Stimulated activated CD4-positive, alpha-beta T cell treated with anti-CD3 and anti-CD28 coated beads, Interleukin-4, amount 100 ng/mL, for 1 hour (primary cell): ENCODE measurements at places on chromosomes 4 and X.

GRCh38 chr4:56050625-56051024, 101.9 kb downstream of the CEP135 start:
- DNase-seq: no peak

- no peak for DNase-seq
Measured at GRCh38 chr4:11735651-11736050, 307.0 kb upstream of the HS3ST1 start.

DNA sequence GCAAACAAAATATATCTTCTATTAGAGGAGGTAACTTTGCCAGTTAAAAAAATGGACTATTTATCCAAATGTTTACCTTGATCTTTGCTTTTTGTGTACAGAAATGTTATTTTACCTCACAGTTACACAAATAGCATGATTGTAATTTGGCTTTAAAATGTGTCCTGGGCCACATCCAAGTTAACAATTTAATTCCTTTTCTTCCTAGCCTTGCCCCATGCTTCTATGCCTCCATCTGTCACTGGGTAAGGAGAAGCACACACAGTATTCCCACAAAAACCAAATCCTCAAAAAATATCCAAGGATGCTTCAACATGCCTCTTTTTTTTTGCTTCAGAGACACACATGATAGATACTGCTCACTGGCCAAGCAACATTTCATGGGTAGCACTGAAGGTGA, 30.9 kb downstream of the GRXCR1 start:
- DNase-seq: no peak

- DNase-seq: no peak
Measured at GRCh38 chr4:47837908-47838294, at the start of gene CORIN. Gene CORIN, minus strand, starts transcription at chr4:47838067. Its CDS starts 118 bp downstream, at chr4:47837949.

- DNase-seq: no peak
Measured at GRCh38 chrX:150719621-150720020, 26.4 kb downstream of the MTMR1 start.

- no peak for DNase-seq
Measured at GRCh38 chrX:151982222-151982621, 7.7 kb upstream of the GABRE start.

DNA sequence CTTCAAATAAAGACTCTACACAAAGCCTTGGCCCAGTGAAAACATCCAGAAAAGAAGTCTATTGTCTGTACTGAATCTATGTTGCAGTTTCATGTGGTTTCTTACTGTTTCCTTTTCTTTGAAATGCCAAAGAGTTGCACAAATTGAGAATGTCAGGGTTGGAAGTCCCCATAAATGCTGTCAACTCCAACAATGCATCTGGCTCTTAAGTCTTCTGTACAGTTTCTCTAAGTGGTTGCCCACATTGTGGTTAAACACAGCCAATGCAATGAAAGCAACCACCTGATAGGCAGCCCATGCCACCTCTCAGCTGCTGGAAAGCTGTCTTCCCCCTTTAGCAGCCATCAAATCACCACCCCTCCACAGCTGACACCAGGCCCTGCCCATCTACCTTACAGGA, 67.2 kb upstream of the C1GALT1C1 start:
- DNase-seq: peak; percentile 9

DNA sequence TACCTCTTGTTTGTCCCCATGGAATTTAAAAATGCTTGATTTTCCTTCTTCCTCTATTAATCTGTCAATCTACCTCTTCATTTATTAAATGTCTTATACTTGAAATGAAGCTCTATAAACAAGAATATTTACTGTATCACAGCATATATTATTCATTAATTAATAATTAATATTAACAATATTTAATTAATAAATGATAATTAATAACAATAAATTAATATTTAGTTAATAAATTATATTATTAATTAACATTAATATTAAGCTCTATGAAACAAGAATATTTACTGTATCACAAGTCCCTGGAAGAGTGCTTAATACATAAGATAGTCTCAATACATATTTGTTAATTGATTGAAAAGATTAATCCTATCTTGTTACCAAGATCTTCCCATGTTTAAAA, 306.6 kb downstream of the STPG2 start:
- no peak for DNase-seq

DNA sequence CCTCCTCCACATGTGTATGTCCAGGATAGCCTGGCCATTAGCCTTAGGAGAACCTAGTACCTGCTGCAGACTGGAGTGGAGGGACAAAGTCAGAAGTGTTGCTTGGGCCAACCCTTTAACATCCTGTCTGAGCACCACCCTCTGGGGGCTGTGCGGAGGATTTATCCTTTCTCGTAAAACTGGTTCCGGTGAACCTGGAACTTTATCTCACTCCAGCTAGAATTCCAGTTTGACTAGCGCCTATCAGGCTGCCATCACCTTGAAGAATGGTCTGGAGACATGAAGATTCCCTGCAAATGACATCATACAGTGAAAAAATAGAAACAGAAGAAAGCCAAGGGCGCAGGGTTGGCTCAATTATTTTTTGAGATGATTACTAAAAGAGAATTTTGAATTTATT, 4.0 kb downstream of the TCEAL8 start:
- DNase-seq: no peak

DNA sequence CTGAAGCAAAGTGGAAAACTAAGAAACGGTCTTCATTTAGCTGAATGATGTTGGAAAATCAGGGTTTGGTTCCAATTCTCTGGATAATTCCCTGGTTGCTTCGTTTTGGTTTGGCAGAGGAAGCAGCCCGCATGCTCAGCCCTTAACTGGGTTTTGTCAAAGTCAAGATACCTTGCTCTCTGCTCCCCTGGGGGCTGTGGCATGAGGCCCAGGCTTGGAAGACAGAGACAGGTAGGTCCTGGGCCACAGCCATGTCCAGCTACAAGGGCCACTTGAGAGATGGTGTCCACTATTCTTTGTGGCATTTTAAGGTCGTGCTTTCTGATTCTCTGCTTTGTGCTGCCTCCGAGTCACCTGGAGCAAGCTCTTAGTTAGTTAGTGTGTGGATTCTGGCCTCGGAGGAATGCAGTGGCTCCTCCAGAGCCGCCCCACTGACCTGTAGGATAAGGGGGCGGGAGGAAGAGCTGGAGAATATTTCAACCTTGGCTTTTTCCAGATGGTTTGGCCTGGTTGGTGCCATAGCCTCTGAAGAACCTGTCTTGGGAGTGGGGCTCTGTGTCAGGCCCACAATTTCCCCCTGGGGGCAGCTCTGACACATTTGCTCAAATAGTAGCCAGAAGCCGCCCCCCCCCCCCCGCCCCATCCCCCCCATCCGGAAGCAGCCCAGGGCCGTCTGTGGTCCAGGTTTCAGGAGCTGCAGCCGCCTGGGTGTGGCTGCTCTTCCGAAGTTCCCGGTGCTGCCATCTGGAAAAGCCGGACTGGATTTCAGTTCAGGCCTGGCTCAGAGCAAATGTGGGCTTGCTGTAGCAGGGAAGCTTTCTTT, 147.1 kb downstream of the NHS start:
- DNase-seq: no peak

GRCh38 chr4:141356321-141356962, 135.7 kb downstream of the ZNF330 start:
- DNase-seq: no peak

- no peak for DNase-seq
Measured at GRCh38 chr4:85571008-85571407, 96.1 kb downstream of the ARHGAP24 start.

DNA sequence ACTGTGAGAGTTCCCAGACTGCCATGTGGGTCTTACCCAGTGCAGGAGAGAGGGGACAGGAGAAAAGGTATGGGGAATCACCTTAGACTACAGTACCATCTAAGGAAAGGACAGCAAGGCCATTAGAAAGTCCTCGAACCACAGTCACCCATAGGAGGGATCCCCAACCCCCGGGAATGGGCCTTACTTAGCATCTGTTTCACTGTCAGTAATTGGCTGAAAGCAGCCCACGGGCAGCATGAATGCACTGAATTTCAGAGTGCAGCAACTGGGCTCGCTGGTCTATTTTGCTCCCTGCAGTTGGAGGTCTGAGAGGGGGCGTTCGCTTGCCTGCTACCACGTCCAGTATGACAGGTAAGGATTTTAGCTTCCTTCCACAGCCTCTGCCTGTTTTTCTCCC, 50.4 kb upstream of the KLHL8 start:
- DNase-seq: no peak

GRCh38 chr4:2300431-2301224, 38.7 kb upstream of the MXD4 start:
- DNase-seq: no peak

DNA sequence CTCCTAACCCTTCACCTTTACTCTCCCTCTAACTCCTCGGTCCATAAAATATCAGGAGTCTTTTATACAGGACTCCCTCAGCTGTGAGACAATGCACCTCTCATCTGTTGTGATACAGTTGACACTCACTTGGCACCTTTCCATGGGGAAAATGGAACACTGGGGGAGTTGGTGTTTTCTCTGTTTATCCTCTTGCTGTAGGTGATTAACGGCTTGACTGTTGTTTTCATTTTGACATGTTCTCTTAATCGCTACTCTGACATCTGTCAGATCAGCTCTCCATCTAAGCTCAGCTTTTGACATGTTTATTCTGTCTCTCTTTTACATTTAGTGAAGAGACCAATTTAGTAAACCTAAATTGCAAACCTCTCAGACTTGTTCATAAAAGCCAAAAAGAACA, 604.8 kb downstream of the TRAM1L1 start:
- DNase-seq: no peak

DNA sequence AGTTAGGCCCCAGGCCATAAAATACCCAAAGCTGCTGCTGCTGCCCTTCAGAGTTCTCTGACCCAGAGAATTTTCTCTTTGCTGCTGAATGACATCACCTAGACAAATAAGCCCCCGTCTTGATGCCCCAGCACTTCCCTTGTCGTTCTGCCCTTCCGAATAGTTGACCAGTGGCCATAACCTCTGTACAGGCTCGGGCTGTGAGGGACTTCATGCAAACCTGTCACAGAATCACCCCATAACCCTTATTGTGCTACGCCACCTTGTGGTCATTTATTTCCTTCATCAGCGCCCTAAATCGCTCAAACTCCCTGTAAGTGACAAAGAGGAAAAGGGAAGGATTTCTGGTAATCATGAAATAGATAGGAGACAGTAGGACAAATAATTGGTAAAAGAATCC, 18.8 kb downstream of the SPACA5 start:
- DNase-seq: peak; percentile 7

DNA sequence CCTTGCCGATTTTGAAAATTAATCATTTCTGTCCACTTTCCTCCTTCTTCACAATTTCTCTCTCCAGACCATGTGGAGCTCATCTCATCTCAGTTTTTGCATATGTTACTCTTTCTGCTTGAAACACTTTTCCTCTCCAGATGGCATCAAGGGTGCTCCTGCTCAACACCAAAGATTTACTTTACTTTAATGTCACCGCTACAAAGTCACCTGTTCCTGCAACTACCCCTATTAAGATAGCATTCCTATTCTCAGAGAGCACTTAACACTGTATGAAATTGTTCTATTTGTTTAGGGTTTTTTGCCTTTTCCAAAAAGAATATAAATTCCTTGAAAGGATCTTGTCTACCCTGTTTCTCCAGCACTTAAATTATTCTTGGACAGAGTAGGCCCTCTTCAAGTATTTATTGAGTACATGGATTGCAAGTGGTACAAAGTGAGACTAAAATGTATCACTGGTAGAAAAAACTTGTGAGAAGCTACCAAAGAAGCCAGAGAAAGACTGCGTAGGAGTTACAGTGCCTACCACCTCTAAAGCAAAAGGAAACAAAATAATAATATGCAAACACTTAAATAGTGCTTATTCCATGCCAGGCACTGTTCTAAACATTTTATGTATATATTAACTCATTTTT, 1.1 kb upstream of the EXOSC9 start:
- DNase-seq: no peak

DNA sequence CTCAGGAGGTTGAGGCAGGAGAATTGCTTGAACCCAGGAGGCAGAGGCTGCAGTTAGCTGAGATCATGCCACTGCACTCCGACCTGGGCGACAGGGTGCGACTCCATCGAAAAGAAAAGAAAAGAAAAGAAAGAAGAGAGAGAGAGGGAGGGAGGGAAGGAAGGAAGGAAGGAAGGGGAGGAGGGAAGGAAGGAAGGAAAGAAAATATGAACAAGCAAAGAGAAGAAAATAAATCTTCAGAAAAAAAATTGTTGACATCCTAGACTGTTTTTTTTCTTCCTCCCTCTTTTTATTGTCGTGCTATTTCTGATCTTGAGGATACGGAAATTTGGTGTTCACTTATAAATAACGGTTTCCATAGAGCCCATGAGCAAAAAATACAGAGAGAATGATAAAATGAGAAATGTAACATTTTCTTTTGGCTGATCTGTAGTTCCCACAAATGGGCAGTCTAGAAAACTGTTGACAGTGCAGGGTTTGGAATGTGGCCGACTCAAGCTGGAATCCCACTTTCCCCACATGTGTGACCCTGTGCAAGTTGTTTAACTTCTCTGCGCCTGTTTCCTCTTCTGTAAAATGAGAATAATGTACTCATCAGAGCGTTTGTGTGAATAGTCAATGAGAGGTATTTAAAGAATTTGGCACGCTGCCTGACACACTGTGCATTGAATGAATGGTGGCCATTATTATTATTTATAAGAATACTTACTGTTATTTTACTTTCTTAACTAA, 19.4 kb downstream of the SORBS2 start:
- no peak for DNase-seq

DNA sequence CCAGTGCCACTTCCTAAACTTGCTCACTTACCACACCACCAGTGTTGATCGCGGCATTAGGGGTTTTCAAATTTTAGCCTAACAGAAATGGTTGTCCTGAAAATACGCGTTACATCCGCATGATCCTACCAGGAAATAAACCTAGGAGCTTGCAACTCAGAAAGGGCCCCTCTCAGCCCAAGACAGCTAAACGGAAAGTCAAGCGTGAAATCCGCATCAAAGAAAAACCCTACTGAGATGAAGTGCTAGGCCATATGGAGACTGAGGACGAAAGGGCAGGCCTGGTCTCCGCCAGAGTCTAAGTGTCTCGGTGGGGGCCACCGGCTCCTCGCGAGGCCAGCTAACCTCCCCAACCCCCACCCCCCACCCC, 626 bp downstream of the YTHDC1 start:
- no peak for DNase-seq

DNA sequence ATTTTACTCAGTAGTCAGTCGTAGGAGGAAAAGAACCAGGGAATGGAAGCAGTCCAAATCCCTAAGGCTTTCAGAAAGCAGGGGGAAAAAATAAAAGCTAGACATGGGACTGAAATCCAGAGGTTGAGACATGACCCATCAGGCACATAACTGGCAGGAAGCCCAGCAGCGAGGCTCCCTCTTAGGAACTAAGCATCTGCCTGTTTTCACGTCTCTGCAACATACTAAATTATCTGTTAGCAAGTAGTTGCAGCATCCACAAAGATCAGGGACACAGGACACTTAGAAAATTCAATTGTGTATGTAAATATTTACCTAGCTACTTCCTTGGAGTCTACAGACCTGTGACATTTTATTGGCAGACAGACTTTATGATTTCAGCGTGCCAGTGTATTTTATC, 118.0 kb upstream of the EDNRA start:
- DNase-seq: no peak

DNA sequence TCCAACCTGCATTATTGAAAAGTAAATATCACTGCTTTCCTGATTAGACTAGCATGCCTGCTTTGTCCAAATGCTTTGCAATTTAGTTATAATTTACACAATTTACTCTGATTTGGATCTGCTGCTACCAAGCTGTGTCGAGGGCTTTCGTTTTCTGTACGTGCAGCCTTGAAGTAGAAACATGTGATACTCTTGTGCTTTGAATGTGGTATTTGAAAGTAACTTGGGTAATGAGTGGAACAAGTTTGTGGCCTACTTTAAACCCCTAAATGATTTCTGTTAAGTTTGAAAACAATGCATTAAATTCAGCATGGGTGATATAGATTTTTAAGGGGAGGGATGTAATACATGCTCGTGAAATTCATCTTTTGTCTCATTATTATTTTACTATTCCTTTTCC, 240.7 kb downstream of the IQCM start:
- DNase-seq: no peak
